ENCODE measurements at places on chromosomes 6 and 20. TPM values are rescaled to one million over a fixed set of nuclear protein-coding genes. Genes with fewer than 3 reads are reported as not detected.

GRCh38 chr20:23255716-23256385, 94.7 kb upstream of the NXT1 start:
- no peak for DNase-seq
- no peaks in the 10 kb centered on the region for H3K4me1 ChIP-seq
- H3K4me3 ChIP-seq = no peak overlapping the region
- H3K27me3 ChIP-seq = peaks cover 20% of the 10 kb centered on the region
- H3K27ac ChIP-seq = no peak overlapping the region

Gene PBOV1
- not detected for total RNA-seq

Gene LY86
- 2.5 TPM for total RNA-seq

Gene BPI
- not detected for total RNA-seq

DNA sequence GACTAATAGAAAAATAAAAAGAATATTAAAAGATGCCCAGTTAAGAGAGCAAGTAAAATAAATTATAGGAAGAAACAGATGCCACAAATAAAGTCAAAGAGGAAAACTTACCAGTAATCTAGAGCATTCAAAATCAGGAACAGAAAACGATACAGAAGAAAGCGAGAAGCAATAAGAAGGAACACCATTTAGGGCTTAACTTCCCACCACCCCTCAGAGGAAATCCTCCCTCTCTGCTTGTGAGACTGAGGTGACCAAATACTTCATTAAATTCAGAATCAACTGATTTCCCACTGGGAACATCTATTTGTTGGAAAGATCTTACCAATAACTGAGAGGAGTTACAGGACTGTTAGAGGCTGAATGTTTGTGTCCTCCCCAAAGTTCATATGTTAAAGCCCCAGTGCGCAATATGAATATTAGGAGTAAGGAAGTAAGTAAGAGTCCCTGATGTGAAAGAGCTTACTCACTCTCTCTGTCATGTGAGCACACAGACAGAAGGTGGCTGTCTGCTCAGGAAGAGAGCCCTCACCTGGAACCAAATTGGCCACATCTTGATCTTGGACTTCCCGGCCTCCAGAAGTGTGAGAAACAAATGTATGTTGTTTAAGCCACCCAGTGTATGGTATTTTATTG, 19.5 kb downstream of the KATNA1 start:
- DNase-seq = no peak
- H3K27ac ChIP-seq = no peak overlapping the region
- H3K4me1 ChIP-seq = no peaks in the 10 kb centered on the region
- no peak overlapping the region for H3K4me3 ChIP-seq

DNA sequence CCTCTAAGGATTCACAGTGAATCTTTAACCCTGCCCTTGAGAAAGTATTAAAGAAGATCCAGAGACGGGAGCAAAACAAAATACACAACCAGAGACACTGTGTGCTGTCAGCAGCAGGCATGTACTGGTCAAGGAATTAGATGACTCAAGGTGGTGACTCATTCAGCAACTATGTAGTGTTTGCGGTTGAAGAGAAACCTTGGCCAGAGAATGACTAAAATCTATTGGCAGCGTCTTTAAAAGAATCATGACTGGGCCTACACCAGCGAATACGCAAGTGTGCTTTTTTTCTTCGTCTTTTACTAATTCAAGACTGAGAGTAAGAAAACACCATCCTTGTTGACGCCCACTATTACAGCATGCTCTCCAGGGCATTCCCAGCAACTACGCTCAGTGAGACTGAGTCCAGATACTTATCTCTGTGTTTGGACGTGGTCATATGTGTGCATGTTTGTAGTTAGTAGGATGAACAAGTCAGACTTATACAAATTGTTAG, 72.4 kb upstream of the BACH2 start:
- H3K4me3 ChIP-seq = no peak overlapping the region
- no peaks in the 10 kb centered on the region for H3K4me1 ChIP-seq
- H3K27ac ChIP-seq = no peak overlapping the region
- no peaks in the 10 kb centered on the region for H3K36me3 ChIP-seq

Gene ERVFRD-1
- total RNA-seq = not detected

- H3K4me3 ChIP-seq = peak overlapping the region; percentile 59
- H3K36me3 ChIP-seq = peaks cover 2% of the 10 kb centered on the region
- no peaks in the 10 kb centered on the region for H3K27me3 ChIP-seq
- no peaks in the 10 kb centered on the region for H3K4me1 ChIP-seq
- H3K27ac ChIP-seq = peak overlapping the region; percentile 35
Measured at GRCh38 chr6:129709196-129709768, 695 bp downstream of the ARHGAP18 start.

Gene ENPP5
- 1.7 TPM for total RNA-seq
